Activated CD4-positive, alpha-beta T cell treated with anti-CD3 and anti-CD28 coated beads for 4 hours (primary cell): ENCODE measurements at places on chromosomes 4 and X.

DNA sequence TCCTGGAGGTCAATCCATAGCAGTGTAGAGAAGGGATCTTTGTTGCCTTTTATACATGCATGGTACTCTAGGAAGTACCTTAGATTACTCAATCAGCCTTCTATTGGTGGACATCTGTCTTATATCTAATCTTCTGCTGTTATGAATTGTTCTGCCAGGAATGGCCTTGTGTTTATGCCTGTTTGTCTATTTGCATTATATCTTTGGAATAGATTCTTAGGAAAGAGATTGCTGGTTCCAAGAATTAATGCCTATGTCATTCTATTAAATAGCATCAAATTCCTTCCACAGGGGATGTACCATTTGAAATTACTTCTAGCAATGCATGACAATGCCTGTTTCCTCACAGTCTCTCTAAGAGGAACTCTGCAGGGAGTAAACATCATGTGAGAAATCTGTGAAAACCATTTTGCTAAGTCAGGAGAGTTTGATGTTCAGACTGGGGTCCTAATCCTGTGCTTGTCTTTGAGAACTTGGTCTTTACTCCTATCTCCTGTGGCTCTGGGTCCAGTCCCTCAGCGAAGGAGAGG, 42.5 kb downstream of the BEX3 start:
- DNase-seq, result no peak

DNA sequence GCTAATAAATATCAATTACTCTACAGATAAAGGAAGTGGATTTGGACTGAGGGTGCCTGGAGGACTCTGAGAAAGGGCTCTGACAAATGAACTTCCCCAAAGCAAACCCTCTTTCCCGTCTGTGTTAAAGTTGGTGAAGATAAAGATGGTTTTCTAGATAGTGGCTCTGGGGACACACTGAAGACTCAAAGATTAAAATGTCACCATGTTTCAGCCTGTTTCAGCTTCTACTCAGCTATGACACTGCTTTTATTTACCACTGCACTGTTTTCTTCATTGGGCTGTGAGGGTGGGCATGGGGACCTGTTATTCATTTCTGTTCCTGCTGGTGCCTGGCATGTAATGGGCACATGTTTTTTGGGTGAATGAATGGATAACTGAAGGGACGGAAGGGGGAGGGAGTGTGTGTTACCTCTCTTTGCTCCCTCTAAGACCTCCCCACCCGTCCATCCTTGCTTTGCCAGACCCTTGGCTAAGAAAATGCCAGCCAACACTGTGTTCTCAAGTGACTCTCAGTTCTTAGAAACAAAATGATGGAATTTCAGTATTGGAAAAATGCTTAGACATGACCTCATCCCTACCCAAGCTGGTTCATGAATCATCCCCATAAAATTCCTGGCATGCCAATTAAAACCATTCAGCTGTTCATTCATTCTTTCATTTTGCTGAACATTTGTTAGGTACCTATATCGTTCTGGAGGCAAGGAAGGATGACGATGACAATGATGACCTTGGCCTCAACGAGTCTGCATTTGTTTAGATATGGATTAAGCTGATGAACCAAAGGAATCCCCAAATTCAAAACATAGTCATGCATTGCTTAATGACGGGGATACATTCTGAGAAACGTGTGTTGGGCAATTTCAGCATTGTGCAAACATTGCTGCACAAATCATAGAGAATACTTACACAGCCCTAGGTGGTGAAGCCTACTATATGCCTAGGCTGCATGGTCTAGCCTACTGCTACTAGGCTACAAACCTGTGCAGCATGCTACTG, 13.4 kb upstream of the STK32B start:
- no peak for DNase-seq

- no peak for DNase-seq
Measured at GRCh38 chrX:22542641-22543040, 269.9 kb downstream of the CBLL2 start.

- no peak for DNase-seq
Measured at GRCh38 chr4:70714079-70714887, 7.5 kb upstream of the RUFY3 start.

DNA sequence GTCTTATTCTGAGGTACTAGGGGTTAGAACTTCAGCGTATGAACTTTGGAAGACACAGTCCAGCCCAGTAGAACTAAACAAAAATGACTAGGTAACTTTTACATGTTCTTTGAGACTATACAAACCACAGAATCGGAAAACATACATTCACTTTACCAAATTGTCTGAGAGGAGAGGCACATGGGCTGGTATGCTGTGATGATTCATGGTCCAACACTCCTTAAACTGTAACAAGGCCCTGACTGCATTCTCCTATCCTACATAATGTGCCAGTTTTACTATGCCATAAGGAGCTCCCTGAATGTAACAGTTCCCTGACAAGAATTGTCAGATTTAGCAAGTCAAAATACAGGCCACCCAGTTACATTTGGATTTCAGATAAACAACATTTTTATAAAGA, 640.0 kb downstream of the RAB28 start:
- DNase-seq, result no peak

DNA sequence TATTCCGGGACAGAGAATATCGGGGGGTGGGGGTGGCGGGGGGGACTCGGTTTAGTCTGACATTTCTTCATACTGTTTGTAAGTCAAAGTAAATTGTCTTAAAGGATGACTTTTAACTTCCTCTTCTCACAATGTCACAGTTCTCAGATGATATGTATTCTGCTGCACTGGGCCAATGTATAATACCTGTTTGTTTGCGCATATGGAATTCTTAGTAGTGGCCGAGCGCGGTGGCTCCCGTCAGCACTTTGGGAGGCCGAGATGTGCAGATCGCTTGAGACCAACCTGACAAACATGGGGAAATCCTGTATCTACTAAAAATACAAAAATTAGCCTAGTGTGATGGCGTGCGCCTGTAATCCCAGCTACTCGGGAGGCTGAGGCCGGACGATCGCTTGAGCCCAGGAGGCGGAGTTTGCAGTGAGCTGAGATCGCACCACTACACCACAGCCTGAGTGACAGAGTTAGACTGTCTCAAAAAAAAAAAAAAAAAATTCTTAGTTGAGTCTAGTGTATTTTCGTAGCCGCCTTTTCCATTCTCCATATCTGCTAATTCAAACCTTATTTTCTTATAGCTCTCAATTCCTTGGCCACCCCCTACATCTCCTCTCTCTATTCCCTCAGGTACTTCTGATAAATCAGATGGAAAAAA, 851 bp downstream of the POLR2B start:
- DNase-seq, result peak; percentile 16

DNA sequence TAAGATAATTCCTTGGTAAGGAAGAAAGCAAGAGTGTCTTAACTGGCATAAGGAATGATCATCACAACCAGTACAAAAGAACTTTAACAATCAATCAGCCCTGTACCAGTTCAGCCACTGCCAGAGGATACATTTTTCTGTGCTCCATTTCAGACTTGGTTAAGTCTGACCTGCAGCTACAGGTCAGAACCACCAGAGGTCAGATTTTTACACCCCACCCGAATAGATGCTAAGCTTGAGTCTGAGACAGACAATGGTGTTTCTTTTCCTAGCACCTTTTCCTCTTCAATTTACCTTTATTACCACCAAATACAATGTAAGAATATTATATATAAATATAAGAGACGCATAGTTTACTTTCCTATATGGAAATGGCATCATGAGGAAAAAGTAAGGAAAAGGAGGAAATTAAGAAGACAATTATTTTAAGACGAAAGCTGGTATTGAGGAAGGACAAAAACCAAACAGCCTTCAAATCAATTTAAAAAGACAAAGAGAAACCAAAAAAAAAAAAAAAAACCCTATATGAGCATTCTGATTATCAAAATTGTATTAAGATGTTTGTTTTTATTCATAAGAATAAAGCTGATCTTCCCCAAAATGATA, 215.3 kb upstream of the TTC29 start:
- no peak for DNase-seq

DNA sequence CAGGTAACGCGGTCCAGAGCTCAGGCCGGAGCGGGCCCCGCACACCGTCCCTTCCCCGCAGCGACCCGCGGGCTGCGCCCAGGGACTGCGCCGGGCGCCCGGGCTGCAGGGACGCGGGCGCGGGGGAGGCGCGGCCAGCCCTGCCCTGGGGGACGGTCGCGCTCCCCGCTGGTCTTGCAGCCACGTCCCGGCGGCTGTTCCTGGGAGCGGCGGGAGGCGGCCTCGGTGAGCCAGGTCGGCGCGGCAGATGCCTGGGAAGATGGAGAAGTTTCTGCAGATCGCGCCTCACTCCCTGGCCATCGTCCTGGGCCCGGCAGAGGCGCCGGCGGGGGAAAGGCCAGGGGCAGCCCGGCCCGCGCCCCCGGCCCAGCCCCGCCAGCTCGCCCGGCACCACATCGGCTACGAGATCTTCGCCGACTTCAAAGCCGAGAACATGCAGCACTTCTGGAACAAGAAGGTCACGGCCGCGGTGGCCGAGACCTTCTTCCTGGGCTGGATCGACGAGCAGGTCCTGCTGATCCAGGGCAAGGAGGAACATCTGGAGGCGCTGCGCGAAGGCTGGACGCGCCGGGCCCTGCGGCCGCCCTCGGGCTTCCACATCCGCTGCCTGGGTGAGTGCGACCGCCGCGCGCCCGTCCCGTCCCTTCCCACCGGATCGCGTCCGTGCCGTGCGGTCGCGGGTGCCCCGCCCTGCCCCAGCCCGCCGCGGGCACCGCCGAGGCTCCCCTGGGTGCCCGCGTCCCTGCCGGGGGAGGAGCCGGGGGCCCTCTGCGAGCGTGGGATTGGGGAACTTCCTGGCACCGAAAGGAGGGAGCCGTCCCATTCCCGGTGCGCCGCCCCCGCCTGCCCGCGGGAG, 107.4 kb upstream of the STOX2 start:
- DNase-seq, result no peak

DNA sequence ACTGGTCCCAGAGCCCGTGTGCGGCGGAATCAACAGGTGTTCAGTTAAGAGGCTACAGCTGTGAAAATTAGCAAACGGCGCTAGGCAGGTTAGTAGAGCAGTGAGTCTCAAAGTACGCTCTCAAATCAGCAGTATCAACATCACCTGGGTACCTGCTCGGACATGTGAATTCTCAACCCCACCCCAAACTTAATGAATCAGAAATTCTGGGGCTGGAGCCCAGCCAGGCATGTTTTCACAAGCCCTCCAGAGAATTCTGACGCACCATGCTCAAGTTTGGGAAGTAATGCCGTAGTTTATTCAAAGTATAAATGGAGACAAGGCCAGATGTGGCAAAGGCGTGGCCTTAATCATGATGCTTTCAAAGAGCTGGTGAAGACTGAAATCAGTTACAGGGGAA, 58.2 kb upstream of the PTCHD1 start:
- DNase-seq, result no peak

DNA sequence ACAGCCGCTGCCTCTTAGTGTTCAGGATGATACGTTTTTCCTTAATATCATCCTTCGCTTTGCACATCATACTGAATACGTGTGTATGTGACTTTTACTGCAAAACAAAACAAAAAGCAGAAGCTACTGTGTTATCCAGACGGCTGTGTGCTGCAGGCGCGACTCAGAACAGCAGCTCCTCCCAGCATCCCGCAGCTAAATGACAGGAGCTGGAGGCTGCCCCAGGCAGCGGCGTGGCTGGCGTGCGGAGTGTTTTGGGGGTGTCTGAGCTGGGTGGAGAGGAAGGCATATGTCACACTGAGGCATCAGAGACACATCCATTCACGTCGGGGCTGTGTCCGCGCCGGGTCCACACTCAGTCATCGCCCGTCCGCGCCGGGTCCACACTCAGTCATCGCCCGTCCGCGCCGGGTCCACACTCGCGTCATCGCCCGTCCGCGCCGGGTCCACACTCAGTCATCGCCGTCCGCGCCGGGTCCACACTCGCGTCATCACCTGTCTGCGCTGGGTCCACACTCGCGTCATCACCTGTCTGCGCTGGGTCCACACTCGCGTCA, 16.6 kb downstream of the PCGF3 start:
- no peak for DNase-seq

DNA sequence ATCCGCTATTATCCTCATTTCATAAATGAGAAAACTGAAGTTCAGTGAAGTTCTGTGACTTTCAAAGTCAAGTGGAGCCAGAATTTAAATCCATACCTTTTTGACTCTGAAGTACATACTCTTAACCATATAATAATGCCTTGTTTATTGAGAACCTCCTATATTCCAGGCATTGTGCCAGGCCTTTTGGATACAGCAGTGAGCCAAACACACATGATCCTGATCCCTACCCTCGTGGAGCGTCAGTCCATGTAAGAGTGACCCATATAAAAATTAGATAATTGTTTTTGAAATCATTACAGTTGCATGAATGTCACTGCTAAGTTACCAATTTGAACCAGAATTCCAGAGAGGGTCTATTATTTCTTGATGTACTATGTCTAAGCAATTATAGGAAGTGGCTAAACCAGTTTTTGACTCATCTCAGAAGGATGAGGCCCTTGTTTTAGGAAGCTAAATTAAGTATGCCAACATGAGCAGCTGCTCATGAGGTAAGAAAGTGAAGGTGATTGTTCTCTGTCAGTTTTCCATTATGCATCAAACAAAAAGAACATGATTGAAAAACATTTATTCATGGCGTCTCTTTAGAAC, 289.5 kb downstream of the GLUD2 start:
- DNase-seq, result no peak

- no peak for DNase-seq
Measured at GRCh38 chr4:41418444-41418843, 119.5 kb upstream of the LIMCH1 start.
